ENCODE measurements at places on chromosomes 5 and 9.

GRCh38 chr5:140216478-140217074, 41.6 kb downstream of the CYSTM1 start:
- no peak for DNase-seq

DNA sequence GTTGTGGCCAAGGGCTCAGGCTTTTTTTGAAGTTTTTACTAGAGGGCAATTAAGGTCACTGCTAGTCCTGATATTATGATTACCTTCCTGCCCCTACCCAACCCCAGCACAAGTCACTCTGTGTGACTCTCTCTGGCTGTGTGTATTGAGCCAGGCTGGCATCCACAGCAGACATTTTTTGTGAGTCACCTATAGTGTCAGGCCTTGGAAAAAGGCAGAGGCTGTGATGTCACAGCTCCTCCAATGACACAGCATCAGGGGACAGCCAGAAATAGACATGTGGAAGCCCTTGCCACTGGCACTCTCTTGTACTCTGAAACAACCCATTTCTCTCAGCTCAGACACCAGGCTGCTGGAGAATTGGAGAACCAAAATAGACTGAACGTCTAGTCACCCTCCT, 145.4 kb downstream of the NMUR2 start:
- DNase-seq = no peak

GRCh38 chr5:119899981-119900380, 270.6 kb downstream of the FAM170A start:
- DNase-seq = no peak

DNA sequence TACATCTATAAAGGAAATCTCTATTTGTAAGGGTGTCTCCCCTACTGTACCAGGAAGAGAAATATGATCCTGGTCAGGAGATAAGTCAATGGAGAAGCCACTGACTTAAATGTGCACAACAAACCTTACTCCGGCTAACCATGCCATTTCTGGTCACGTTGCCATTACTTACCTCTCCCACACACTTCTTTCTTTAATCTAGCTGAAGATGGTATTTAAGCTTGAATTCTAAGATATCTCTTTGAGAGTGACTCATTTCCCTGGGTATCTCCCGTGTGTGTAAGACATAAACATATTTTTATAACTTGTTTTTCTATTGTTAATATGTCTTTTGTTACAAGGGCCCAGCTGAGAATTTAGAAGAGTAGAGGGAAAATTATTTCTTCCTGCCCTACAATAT, 296.6 kb downstream of the SEMA5A start:
- DNase-seq = no peak

GRCh38 chr9:104778802-104779201, 14.9 kb downstream of the NIPSNAP3B start:
- DNase-seq = no peak

GRCh38 chr9:134391319-134392231, 65.3 kb downstream of the RXRA start:
- no peak for DNase-seq

GRCh38 chr5:57042524-57042931, 90.6 kb upstream of the MIER3 start:
- DNase-seq = no peak

DNA sequence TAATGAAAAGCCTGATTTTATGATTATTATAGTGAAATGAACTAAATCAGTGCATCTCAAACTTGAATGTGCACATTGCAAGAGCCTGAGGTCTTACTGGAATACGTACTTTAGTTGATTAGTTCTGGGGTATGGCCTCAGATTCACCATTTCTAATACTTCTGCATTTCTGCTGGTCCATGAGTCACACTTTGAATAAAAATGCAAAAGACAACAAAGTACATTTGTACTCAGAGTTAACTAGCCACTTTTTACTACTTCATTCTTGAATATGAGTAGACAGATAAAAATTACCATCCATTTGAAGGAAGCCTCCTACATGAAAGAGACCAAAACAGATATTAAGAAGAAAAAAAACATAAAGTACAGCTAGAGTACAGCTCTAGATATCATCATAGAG, 27.1 kb upstream of the PRR16 start:
- no peak for DNase-seq

- DNase-seq = no peak
These were observed 486.8 kb downstream of the PSAT1 start for GRCh38 chr9:78783743-78784142.

- DNase-seq = peak; percentile 24
These were observed 77.4 kb downstream of the SEC61B start for GRCh38 chr9:99299211-99300102.

DNA sequence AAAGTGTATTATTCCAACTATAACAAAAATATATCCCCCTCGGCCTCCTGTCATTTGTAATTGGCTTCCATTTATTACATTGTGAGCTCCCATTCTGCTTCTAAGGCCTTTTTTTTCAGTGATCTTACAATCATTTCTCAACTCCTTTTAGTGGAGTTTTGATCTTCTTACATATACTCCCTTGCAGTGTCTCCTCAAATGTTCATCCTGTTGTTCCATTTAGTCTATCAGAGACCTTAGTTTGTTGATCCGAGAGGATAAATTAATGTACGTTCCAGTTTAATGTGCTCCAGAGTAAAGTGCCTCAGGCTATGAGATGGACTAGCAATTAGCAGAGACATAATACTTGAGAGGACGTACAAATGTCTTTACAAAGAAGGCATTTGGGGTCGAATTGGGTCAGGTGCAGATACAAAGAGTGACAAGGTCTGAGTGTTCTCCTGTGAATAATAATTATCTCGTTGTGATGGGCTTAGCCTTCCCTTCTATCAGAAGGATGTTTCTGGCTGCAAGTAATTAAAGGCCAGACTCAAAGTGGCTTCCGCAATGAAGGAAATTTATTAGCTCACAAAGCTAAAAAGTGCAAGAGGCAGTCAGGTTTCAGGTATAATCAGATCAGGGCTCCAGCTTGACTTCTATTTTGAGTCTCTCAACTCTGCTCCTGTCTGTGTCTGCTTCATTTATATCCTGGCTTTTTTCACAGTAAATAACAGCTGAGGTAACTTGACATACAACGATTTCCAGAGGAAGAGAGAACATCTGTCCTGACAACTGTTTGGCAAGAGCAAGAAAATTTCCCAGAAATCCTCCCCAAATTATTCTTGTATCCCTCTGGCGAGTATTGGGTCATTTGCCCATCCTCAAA, 30.1 kb downstream of the ARRDC3 start:
- no peak for DNase-seq

GRCh38 chr9:5838884-5839571, 6.1 kb upstream of the ERMP1 start:
- DNase-seq = peak; percentile 37

DNA sequence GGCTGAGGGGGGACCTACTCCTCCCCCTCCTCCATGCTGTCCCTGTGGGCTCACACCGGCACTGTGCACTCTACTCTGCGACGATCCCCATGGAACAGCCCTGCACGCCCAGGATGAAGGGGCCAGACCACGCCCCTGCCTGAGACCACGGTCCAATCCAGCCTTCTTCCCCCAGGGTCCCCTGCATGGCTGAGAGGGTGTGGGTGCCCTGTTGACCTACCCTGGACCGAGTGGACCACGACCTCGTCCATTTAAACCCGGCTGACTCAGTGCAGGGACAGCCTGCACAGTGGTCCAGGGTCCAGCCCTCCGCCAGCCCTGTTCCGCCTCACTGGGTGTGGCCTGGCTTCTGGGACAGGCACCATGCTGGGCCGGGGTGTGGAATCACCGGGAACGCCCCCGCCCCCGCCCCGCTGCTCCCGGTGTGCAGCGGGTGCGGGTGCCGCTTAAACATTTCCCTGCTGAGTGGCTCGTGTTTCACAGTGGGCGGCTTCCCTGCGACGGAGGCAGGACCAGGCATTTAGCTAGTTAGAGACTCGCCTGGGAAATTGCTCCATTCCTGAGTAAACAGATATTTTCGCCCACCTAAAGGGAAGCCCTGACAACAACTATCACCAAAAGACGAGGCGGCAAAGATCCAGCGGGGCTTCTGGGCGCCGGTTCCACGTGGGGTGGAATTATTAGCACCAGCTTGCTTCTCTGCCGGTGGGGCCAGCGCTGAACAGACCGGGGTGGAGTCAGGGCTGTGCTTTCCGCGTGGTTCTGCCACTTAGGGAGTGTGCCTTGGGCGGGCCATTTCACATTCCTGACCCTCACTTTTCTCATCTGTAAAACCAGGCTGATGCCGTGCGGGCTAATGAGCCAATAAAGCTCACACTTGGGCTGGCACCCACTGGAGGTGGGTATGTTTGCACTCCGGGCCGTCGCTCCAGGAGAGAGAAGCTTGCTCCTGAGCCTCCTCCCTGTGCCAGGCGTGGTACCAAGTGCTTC, 22.6 kb downstream of the DBH start:
- DNase-seq = peak; percentile 12

DNA sequence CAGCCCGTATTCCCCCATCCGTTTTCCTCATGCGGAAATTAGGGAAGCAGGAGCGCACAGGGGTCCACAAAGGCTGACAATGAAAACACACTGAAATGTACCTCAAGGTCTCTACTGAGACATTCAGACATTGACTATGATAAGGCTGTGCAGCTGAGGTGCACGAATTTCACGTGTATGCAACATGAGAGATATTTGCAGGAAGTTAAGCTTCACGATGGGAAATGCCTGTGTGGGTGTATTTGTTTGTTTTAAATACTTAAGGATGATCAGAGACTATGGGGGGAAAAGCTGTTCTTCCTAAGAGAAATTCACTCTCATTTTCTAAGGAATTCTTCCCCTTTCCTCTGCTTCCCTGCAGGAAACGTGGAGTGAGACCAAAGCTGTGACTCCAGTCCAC, 2.6 kb upstream of the SPATA31E1 start:
- DNase-seq = peak; percentile 17

GRCh38 chr9:114119242-114120191, 20.4 kb upstream of the KIF12 start:
- no peak for DNase-seq

DNA sequence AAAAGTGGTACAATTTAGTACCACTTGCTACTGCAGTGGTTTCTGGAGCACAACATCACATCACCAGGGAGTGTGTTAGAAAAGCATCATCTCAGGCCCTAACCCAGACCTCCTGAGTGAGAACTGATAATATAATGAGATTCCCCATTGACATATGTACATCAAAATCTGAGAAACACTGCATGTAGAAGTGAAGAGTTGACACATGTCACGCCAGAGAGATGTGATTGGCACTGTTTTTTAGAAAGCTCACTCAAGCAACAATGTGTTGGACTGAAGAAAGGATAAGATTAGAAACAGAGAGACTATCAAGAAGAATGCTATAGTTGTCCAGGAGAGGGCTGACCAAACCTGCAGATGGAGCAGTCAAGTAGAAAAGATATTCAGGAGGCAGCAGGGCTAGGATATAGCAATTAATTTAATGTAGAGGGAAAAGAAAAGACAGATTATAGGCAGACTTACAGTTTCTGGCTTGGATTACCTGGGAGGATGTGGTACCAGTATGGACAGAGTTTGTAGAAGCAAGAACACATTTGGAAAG, 324.4 kb upstream of the ADAMTSL1 start:
- DNase-seq = peak; percentile 19

GRCh38 chr9:91116211-91116610, 245.5 kb downstream of the AUH start:
- DNase-seq = no peak

- peak; percentile 100 for DNase-seq
These were observed 503.6 kb upstream of the PAPPA start for GRCh38 chr9:115649991-115650472.

DNA sequence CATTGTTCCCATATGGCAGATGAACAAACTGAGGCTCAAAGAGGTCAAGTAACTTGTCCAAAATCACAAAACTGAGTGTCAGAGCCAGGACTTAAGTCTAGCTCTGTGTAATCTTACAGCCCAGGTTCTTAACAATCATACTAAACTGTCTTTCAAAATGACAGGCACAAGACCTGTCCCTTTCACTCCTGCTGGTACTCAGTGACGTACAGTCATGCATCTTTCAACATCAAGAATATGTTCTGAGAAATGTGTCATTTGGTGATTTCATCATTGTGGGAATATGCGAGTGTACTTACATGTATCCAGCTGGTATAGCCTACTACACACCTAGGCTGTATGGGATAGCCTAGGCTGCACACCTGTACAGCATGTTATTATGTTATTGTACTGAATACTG, 646.8 kb upstream of the WWC1 start:
- peak; percentile 74 for DNase-seq

DNA sequence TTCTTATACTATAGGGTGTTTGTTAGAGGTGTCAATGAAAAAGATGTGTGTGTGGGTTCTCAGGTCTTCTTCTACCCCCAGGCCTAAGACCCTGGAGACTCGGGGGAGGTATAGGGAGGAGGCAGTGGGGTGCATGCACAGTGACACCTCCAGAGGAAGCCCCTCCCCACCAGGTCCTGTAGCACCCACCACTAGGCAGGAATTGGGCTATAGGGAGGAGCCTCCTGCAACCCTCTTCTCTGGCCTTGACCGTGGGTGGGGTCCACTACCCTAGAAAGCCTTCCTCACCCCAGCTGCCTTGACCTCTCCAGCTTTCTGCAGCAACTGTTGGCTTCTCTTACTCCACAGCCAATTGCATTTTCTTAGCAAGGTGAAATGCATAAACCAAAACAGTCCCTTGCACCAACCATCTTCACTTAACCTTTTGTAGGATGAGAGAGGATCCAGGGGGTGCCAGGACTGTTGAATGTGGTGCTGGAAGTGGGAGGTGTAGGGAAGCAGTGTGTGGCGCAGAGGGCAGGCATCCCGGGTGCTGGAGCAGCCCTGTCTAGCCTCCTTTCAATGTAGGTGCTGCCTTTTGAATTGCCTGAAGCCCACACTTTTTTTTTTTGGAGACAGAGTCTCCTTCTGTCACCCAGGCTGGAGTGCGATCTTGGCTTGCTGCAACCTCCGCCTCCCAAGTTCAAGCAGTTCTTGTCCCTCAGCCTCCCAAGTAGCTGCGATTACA, 128.5 kb downstream of the RGS3 start:
- no peak for DNase-seq

DNA sequence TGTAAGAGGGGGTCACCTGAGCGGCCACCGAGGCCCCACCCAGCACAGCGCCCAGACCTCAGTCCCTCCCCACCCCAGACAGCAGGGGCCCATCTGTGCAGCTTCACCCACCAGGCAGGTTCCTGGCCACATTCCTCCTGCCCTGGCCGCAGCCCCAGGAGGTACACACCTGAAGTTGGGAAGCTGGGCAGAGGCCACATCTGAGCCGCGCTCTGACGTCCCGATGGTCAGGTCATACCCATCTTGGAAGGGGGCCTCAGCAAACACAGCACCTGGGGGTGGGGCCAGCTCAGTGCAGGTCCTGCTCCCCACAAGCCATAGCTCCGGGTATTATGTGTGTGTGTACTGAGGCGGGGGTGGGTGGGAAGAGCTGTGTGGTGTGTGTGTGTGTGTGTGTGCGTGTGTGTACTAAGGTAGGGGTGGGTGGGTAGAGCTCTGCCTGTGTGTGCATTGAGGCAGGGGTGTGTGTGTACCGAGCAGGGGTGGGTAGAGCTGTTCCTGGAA, 5.6 kb downstream of the SPOUT1 start:
- no peak for DNase-seq

- no peak for DNase-seq
These were observed 40.3 kb downstream of the SNCAIP start for GRCh38 chr5:122352331-122352730.

DNA sequence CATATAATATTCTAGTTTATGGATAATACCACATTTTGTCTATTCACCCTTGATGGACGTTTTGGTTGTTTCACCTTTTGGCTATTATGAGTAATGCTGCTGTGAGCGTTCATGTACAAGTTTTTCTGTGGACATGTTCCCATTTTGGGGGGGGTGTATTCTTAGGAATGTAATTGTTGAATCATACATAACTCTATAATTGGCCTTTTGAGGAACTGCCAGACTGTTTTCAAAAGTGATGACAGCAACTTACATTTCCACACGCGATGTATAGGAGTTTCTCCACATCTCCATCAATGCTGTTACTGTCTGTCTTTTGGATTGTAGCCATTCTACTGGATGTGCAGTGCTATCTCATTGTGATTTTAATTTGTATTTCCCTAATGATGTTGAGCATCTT, 69.8 kb downstream of the SLC46A2 start:
- DNase-seq = peak; percentile 67
